ENCODE measurements at places on chromosomes 7 and 10.

DNA sequence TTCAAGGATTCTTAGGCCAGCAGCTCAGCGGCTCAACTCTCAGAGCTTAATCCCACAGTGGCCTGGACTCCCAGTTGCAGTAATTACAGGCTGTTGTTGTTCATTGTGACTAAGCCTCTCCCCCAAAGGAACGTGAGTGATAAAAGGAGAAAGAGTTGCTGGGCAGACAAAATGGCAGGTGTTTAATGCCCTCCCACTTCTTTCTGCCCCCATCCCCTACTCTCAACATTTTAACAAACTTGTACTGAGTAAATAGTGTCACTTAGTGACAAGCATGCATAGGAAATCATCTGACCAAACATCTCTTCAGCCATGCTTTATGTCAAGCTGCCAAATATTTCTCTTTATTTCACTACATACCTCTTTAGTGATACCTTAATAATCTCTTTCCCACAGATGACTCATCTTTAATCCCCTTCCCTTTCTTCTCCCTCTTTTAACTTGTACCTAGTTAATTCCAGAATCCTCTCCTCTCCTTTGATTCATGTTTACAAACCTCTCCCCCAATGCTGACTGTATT, 12.4 kb upstream of the MTERF1 start:
- peak; percentile 47 for DNase-seq

DNA sequence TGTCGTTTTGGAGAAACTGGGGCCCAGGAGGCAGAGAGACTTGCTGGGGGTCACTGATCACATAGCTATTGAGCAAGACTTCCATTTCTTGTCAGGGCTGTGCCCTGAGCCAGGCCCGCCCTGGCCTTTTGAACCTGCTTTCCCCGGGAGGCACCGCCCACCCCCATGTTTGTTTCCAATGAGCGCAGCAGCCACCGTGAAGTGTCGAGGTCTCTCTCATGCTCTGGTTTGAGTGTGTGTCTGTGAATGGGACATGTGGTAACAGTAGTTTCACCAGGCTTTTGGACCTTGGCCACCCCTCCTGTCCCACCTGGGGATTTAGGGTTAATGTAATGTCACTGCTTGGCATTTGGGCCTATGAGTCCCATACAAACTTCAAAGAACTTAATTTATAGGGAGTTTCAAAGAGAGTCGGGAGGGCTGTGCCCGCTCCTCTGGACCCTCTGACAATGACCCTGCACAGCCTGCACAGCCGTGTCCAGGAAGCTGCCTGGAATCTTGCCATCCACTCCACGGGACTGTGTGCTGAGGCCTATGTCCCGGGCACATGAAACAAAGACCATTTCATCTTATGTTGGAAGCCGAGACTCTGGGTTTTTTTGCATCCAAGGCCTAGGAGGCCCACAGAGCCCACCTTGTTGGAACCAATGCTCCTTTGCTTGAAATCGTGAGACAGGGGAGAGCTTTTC, 6.3 kb downstream of the PRF1 start:
- DNase-seq: no peak

GRCh38 chr10:79074732-79075131, 6.0 kb downstream of the ZMIZ1 start:
- no peak for DNase-seq

DNA sequence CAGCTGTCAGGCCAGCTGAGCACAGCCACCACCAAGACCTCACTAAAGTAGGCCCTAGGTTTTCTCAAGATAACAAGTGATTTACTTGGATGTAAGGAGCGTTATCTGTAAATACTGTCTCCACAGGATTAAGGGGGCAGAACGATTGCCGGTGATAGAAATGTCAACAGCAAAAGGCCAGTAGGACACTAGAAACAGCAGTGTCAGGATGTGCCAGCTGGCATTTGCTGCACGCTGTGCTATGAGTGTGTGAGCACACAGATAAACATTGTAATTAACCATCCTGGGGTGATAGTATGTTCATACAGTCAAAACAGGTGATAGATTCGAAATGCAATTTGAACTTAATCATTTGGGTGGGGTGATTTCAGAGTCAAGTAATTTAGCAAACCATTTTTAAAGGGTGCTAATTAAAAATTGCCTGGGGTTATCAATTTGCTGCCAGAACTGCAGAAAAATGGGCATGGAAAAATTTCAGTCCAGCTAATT, 36.3 kb upstream of the NOBOX start:
- no peak for DNase-seq

DNA sequence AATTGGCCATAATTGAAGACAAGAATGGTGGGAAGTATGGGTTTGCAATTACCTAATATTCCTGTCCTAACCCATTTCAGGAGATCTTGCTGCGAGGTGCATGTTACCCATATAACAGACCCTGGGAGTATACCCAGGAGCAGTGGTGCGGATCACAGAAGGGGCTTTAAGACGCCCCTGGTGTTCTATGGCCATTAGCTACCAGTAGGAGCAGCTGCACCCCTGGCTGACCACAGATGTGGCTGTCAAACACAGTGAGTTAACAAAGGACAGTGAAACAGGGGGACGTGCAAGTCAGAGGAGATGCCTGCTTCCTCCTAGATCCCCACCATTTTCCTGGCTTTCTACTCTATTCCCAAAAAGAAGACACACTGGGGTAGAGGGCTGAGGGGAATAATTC, 25.2 kb downstream of the AOC1 start:
- no peak for DNase-seq

DNA sequence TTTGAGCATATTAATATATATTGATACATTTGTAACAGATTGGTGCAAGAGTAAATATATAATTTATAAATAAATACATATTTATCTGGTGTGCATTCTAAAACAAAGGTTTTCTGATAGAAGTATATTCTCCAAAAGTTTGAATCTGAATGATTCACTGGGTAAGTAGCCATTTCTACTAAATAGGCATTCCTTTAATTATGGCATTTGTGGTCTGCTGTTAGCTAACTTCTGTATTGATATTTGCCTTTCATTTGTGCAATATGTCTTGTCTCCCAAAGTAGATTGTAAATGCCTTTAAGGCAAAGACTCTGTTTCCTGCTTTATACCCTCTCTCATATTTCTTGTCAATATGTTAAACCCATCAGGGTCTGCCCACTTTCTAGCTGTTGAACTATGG, 11.1 kb upstream of the ARID5B start:
- DNase-seq: peak; percentile 56

GRCh38 chr7:116672596-116673456, 830 bp downstream of the MET start:
- no peak for DNase-seq

DNA sequence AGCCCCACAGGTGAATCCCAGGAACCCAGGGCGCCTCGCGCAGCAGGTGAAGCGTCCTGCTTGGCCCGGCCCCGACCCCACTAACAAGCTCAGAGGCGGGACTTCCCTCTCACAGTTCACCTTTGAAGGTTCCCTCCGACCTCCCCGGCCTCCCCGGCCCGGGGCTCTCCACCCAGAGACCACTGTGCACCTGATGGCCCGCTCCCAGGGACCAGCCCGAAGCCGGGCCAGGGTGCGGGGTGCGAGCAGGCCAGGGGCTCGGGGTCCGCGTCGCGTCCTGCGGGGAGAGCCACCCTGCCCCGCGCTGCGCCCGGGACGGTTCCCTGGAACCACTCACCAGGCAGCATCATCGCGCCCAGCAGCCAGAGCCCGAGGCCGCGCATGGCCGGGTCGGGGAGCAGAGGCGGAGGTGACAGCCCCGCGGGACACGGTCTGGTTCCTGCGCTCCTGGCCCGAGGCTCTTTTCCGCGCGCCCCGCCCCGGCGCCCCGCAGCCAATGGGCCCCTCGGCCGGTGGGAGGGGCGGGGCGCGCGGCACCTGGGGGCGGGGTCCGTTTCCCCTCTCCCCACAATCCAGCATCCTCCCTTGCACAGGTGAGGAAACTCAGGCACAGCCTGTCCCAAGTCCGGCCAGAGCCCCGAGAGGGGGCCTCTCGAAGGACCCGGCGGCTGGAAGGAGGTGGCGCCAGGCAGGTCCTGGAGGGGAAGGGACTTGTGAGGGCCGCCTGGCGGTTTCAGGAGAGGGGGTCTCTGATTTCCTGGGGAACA, at the start of gene ADAM8:
ADAM8 (minus strand) TSS at position 434 of the 767 bp plus-strand sequence; CDS start at position 383, 51 bp downstream.
- no peak for DNase-seq

DNA sequence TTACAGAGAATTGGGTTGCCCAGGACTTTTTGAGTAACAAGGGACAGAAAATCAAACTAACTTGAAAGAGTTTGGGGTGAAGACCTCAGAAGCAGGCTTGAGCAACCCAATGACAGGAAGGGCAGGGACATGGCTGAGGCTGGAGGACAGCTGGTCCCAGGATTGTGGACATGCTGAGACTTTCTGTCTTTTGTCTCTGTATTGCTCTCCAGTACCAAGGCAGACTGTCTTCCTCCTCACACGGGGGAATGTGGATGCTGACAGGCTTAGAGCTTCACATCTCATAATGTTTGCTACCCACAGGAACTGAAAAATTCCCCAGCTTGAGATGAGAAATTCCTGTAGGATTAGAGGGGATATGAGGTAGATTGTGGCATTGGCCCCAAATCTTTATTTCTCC, 229.6 kb downstream of the PHF14 start:
- no peak for DNase-seq

DNA sequence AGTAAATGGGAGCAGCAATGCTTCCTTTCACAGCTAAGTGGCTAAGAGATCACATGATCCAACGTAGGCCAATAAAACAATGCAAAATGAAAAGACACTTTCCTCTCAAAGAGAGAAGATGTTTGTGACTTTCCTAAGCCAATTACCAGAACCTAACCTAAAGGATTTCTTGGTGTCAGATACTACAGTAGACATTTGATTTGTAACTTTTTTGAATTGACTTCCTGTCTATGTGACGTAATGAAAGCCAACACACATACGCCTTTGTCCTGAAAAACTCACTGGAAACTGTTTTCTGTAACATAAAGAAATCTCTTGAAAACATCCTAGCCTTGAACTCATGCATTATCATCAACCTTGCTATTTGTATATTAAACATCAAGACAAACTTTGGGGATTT, 417.1 kb downstream of the GPAM start:
- no peak for DNase-seq

DNA sequence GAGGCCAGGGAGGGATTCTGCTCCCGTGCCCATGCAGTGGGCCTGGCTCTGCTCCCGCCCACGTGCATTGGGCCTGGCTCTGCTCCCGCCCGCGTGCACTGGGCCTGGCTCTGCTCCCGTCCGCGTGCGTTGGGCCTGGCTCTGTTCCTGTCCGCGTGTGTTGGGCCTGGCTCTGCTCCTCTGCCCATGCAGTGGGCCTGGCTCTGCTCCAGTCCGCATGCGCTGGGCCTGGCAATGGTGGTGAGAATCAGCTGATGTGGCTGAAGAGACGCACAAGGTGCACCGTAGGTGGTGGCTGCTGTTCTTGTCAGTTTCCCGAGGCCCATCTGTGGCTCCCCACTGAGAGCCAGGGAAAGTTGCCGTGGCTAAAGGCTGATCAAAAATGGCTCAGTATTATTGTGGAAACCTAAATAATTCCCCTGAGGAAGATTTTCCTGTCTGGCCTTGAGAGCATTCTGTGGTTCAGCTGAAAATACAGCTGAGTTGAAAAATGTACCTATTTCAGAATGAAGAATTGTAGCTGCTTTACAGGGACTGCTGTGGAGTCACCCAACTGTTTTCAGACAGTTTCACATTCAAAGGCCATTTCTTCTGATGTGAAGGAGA, 572.4 kb downstream of the GLRX3 start:
- no peak for DNase-seq

DNA sequence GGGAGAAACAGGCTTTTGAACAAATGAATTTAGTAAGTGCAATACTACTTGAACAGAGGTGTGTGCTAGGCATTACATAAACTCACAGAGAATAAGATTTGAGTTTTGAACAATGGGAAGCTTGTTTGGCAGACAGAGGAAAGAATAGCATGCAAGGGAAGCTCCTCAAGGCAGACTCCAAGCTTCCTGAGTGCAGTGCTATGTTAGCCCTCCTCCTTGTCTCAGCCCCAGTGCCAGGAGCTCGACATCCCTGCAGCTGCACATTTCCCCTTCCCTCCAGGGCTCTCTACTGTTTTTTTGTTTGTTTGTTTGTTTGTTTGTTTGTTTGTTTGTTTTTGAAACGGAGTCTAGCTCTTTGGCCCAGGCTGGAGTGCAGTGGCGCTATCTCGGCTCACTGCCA, 237.5 kb downstream of the IPMK start:
- no peak for DNase-seq

GRCh38 chr7:144936314-144936713, 100.5 kb upstream of the TPK1 start:
- no peak for DNase-seq

- no peak for DNase-seq
Observed at GRCh38 chr10:20890009-20890408, 7.1 kb downstream of the NEBL start.

DNA sequence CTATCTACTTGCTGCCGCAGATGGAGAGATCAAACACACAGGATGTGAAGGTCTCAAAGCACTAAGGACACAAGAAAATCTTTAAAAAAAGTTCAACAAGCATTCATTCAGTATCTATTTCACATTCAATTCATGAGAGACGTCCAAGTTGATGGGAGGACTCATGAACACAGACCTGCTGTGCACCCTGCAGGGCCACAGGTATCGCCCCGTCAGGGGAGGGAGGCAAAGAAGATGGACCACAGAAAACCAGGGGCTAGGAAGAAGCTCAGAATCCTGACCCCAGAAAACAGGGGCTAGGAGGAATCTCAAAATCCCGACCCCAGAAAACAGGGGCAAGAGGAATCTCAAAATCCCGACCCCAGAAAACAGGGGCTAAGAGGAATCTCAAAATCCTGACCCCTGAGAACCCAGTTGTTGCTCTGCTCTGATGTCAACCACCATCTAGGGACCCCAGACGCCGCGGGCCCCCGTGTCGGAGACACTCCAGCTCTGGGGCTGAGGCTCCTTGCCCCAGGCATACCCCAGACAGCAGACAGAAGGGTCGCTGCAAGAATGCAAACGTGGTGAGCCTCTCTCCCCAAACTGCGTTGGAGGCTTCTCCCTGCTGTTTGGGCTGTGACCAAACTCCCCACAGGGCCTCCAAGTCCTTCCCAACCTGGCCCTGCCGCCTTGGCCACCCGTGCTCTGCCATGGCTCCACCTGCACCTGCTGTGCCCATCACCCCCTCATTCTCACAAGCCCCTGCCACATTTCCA, 197.6 kb downstream of the DIP2C start:
- no peak for DNase-seq
